CD8-positive, alpha-beta memory T cell (primary cell): ENCODE measurements at places on chromosomes 1 and 21.

GRCh38 chr1:12177156-12177998 is 10.6 kb downstream of the TNFRSF1B start:
- no peak for DNase-seq

- DNase-seq: no peak
Observed at GRCh38 chr21:36860736-36861594, 105.5 kb downstream of the HLCS start.

DNA sequence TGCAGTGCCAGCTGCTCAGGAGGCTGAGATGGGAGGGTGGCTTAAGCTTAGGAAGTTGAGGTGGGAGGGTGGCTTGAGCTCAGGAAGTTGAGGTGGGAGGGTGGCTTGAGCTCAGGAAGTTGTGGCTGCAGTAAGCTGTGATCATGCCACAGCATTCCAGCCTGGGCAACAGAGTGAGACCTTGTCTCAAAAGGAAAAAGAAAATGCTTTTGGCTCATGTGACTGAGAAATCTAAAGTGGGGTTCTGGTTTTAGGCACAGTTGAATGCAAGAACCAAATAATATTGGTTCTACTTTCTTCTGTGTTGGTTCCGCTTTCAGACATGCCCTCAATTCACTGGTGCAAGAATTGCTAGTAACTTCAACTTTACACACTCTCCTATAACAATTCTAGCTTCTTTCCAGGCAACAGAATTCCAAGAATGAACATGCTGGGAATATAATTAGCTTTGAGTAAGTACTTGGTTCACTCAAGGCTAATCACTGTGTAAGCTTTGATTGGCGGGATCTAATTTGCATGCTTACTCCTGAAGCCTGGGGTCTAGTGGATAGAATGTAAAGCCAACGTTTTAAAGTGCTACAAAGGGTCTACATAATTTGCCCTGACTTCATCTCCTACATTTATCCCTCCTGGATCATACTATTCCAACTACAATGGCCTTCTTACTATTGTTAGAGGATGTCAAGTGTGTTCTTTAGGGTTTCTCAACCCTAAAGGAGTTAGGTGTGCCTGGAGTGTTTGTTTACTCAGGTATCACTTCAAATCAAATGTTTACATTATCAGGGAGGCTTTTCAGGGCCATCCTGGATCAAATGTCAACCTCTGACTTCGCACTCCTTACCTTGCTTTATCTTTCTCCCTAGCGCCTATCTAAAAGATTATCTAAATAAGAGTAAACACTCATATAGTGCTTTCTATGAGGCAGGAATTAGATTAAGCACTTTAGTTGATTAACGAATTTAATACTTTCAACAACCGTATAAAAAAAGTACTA is 115.1 kb downstream of the SLC16A1 start:
- DNase-seq: no peak

DNA sequence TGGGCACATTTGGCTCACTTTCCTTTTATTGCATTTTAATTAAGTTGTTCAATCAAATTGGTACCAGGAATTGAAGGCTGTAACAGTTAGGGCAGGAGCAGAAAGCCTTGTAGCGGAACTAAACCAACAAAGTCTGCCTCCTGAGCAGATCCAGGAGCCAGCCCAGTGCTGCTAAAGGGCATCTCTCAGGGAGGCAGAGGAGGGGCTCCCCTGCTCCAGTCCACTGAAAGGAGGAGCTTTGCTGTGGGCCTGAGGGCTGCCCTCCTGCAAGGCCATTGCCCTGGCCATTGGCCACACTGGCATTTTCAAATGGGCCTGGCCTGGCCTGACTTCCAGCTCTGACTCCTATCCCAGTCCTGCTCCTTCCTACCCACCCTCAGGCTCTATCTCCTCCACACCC is 3.7 kb upstream of the TRABD2B start:
- DNase-seq: no peak

- DNase-seq: no peak
Observed at GRCh38 chr1:206792939-206793607, 20.8 kb upstream of the IL10 start.

DNA sequence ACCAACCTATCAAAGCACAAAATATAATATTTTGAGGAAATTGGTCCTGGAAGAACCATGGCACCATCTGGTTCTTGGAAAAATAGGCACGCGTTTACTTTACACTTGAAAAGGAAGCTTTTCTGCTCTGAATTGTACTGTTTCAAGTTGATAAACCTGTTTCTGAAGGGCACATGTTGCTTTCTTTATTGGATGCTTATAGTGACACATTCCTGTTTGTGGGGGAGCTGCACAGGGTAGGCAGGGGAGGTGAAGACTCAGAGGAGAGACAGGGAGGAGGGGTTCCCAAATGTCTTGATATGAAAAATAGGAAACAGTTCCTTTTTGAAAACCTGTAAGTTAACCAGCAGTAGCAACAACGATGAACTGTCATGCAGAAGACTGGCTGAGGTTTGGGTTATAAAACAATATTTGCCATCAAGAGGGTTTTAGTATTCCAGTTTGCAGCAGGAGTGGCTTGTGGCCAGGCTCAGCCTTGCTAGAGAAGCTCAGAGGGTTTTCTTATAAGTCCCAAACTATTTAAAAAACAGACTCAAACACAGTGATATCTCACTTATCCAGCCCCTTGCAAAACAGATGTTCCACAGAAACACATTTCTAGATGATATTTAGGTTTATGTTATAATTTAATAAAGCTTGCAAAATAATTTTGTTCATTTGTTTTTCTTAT is 127.0 kb upstream of the MROH9 start:
- no peak for DNase-seq

- DNase-seq: no peak
Observed at GRCh38 chr1:207941665-207942064, 30.7 kb upstream of the CD34 start.

GRCh38 chr1:24421502-24421901 is 5.9 kb downstream of the NIPAL3 start:
- DNase-seq: no peak

DNA sequence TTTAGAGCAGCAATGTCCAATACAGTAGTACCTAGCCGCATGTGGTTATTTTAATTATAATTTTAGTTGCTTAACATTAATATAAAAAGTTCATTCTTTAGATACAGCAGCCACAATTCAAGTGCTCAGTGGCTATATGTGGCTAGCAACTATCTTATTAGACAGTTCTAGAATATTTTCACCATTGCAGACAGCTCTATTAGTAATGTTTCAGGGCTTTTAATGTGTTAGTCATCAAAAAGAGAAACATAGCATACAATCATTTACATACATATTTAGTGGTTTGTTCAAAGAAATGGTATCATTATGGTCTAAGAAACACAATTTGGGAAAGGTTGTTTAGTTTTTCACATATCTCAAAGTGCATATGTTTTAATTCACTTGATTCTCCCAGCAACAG is 66.6 kb upstream of the DYNLT5 start:
- no peak for DNase-seq

- DNase-seq: no peak
Observed at GRCh38 chr1:61612602-61613001, 112.3 kb downstream of the TM2D1 start.

DNA sequence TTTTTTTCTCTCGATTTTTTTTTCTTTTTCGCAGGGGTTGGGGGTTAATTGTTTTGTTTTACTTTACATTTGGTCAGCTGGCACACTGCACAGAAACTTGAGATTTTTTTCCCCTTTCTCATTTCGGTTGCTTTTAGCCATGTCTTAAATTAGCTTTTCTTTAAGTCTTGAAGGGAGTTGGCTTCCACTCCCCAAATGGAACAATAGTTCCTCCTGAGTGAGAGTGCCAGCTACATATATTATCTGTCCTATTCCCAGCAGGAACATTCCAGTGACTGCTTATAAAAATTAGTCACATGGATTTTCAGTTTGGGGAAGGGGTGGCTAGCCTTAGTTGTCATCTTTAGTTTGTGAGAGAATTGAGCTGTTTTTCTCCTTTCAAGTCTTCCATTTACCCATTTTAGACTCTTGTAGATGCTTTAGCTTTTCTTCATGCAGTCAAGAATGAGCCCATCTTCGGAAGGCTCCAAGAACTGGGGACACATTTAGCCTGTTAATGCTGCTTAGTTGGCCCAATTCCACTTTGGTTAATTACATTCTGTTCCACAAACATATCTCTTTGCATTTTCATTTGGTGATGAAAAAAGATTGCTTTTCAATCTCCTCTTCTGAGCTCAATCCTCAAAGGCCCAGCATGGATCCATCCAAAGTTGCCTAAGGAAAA is 510.1 kb upstream of the CXADR start:
- DNase-seq: no peak
